Kidney (tissue), 22 donors: ENCODE measurements at places on chromosomes 6 and 20. TPM values are rescaled to one million over a fixed set of nuclear protein-coding genes. Genes with fewer than 3 reads are reported as not detected.

GRCh38 chr6:161411265-161411944, 137.5 kb upstream of the AGPAT4 start:
- H3K27ac ChIP-seq: no peak overlapping the region
- no peak overlapping the region for H3K4me3 ChIP-seq
- no peaks in the 10 kb centered on the region for H3K27me3 ChIP-seq
- no peak for DNase-seq

- no peak for DNase-seq
- no peak overlapping the region for H3K4me3 ChIP-seq
- H3K27me3 ChIP-seq: no peaks in the 10 kb centered on the region
- no peaks in the 10 kb centered on the region for H3K4me1 ChIP-seq
- H3K36me3 ChIP-seq: no peaks in the 10 kb centered on the region
These were observed 21.5 kb upstream of the MAS1L start for GRCh38 chr6:29509239-29509638.

- H3K36me3 ChIP-seq: no peaks in the 10 kb centered on the region
- no peak for DNase-seq
- H3K4me3 ChIP-seq: no peak overlapping the region
- no peaks in the 10 kb centered on the region for H3K4me1 ChIP-seq
These were observed 2.8 kb downstream of the ZFP57 start for GRCh38 chr6:29678114-29678513.

DNA sequence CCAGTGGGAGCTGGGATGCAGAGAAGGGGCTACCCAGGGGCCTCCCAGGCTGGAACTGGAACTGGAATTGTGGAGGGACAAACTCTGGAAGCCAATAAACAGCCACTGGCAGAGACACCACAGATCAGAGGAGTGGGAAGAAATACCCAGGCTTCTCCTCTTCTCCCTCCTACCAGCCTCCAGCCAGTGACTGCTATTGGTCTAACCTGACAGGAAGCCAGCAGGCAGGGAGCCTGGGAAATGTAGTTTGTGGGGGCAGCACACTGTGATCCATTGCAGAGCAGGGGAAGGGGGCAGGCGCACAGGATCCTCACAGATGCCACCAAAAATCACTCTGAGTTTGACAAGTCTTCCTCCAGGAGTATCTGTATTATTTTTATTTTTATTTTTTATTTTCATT, 12.1 kb upstream of the MLN start:
- H3K27me3 ChIP-seq: no peaks in the 10 kb centered on the region
- DNase-seq: peak; percentile 31
- H3K27ac ChIP-seq: no peak overlapping the region
- no peak overlapping the region for H3K4me3 ChIP-seq

DNA sequence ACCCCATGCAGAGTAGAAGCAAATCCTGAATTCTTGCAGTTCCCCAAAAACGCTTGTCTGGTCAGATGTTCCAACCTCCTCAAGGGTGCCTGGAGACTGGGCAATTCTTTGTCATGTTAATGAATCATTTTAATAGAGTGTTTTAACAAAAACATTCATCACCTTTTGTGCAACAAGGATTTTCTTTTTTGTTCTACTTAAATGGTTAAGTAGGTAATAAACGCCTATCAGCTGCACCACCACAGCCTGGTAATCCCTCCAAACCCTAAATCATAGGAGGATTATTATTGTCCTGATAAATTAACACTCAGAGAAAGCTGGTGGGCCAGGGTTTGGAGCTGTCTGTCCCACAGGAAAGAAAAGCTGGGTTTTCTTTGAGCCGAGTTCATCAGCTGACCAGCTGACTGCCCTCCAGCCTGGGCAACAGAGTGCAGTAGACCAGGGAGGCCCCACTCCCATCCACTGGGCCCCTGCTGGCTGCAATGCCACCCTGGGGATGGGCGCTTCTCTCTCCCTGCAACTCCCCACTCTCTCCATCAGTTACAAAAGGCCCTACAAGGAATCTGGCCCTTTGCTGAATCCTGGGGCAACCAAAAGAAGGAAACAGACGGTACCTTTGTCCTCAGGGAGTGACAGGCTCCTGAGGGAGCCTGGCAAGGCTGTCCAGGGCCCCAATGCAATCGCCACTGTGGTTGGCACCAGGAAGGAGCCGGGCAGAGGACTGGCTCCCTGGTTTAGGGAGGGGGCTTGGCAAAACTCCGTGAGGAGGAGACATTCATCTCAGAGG, 23.1 kb upstream of the BMP7 start:
- peak; percentile 46 for DNase-seq
- no peaks in the 10 kb centered on the region for H3K27me3 ChIP-seq
- no peaks in the 10 kb centered on the region for H3K4me1 ChIP-seq
- no peak overlapping the region for H3K4me3 ChIP-seq

DNA sequence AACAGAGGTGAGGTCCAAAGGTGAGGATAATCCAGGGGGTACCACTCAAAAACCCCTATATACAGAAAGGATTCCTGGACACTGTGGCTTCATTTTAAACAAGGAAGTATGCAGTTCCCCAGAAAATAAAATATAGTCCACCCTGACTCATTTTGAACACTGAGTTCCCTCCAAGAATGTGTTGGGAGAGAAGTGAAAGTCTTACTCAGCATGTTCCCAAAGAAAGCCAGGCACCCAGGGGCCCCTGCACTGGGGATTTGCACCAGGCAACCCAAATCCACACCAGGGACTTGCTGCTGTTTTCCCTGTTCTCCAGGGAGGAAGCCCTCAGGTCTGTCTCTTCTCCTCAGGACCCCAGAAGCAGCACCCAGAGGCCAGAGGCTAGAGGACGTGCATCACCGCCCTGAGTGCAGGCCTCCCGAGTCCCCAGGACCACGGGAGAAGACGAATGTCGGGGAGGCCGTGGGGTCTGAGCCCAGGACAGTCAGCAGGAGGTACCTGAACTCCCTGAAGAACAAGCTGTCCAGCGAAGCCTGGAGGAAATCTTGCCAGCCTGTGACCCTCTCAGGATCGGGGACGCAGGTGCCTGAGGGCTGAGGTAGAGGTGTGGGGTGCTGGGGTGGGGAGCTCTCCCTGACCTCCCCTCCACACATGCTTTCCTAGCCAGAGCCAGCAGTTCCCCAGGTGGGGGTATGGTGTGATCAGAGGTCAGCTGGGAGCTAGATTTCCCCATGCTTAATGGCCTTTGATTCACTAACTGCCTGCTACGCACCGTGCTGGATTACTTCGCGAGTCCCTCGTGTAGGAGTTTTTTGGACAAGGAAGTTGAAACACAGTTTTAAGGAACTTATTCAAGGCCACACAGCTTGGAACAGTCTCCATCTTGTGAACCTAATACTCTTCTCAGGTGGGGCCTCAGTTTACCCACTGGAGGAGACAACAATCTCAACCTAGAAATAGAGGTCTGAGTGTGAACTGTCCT, 3.3 kb downstream of the FGD2 start:
- H3K27ac ChIP-seq: no peak overlapping the region
- H3K36me3 ChIP-seq: no peaks in the 10 kb centered on the region
- DNase-seq: no peak
- peaks cover 5% of the 10 kb centered on the region for H3K4me1 ChIP-seq
- H3K27me3 ChIP-seq: no peaks in the 10 kb centered on the region

GRCh38 chr20:42276718-42277602, 658.8 kb upstream of the CHD6 start:
- H3K4me3 ChIP-seq: no peak overlapping the region
- no peak overlapping the region for H3K27ac ChIP-seq
- no peaks in the 10 kb centered on the region for H3K36me3 ChIP-seq
- no peak for DNase-seq
- H3K27me3 ChIP-seq: no peaks in the 10 kb centered on the region

- peak overlapping the region; percentile 73 for H3K4me3 ChIP-seq
- H3K27ac ChIP-seq: peak overlapping the region; percentile 88
- H3K27me3 ChIP-seq: no peaks in the 10 kb centered on the region
- DNase-seq: no peak
- H3K4me1 ChIP-seq: peaks cover 3% of the 10 kb centered on the region
These were observed 1.1 kb downstream of the B4GALT5 start for GRCh38 chr20:49712646-49712995.

- no peaks in the 10 kb centered on the region for H3K4me1 ChIP-seq
- no peaks in the 10 kb centered on the region for H3K27me3 ChIP-seq
- H3K4me3 ChIP-seq: no peak overlapping the region
- no peak overlapping the region for H3K27ac ChIP-seq
These were observed 75.1 kb upstream of the ATXN1 start for GRCh38 chr6:16836144-16836981.

The DLK2 gene
- 0.50 TPM for total RNA-seq

The TMEM217 gene
- total RNA-seq: 0.72 TPM

The SLC22A16 gene
- total RNA-seq: 0.79 TPM

The UNC5CL gene
- total RNA-seq: 53.7 TPM

The RSPH4A gene
- 1.8 TPM for total RNA-seq

The ZSCAN23 gene
- 5.5 TPM for total RNA-seq
